Stimulated activated CD4-positive, alpha-beta T cell treated with anti-CD3 and anti-CD28 coated beads, Interleukin-15, amount 100 ng/mL, for 1 hour (primary cell): ENCODE measurements at places on chromosomes 5 and 9.
A peak's percentile ranks its signal among the peaks of the same experiment; 100 is the strongest.

GRCh38 chr9:86946201-86947145, 833 bp downstream of the GAS1 start:
- peak; percentile 39 for DNase-seq

DNA sequence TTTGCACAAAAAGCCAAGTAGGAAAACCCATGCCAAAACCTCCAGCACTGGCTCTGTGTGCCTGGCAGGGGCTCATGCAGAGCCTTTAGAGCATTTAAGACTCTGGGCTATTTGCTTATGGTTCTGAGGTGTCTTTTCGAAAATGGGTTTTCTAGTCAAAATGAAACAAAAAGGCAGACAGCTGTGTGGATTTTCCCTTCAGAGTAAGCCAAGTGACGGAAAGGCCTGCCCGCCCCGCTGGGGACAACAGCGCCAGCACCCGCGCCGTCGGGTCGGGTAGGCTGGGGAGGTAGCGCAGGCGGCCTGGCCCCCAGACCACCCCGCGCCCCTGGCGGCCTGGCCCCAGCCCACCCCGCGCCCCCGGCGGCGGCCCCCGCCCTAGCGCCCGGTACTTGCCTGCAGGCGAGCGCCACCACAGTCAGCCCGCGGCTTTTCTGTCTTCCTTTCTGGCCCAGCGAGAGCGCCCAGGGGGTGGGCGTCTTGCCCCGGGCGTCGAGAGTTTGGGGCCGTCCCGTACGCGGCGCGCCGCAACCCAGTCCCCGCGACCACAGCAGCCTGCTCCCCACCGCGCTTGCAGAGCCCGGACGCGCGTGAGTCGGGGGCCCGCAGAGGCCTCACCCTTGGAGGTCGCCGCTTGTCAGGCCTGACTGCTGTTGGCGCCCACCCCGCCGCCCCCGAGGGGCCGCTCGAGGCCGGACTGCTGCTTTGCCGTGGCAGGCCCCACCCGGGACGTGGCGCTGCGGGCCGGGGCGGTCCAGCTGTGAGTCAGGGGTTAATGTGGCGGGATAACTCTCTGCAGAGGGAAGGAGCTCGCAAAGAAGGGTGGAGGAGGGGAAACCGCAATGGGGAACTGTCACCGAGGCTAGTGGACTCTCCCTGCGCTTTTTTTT, at the start of gene TICAM2:
Gene TICAM2 (minus strand): TSS at position 779 of the 890 bp plus-strand sequence. CDS start 21,223 bp downstream, outside the sequence.
- DNase-seq = peak; percentile 19

DNA sequence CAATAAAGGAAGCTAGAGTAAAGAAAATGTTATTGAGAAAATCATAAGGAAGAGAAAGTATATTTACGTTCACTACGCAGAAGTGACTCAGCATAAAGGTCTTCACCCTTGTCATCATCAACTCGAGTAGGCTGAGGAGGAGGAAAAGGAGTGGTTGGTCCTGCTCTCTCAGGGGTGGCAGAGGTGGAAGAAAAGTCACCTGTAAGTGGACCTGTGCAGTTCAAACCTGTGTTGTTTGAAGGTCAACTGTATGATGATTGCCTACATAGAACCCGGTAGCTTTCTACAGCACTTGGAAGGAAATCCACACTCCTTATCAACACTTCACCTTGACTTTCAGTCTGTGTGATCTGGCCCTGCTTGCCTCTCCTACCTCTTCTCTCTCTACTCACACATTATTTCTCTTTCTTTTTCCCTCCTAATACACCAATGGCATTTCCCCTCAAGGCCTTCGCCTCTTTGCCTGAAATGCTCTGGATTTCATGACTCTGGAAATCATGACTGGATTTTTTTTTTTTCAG, 109.3 kb upstream of the CPEB4 start:
- DNase-seq = no peak

- no peak for DNase-seq
Measured at GRCh38 chr9:113593682-113594281, 130.3 kb downstream of the RGS3 start.

GRCh38 chr5:22390888-22391287, 462.3 kb downstream of the CDH12 start:
- DNase-seq = no peak

DNA sequence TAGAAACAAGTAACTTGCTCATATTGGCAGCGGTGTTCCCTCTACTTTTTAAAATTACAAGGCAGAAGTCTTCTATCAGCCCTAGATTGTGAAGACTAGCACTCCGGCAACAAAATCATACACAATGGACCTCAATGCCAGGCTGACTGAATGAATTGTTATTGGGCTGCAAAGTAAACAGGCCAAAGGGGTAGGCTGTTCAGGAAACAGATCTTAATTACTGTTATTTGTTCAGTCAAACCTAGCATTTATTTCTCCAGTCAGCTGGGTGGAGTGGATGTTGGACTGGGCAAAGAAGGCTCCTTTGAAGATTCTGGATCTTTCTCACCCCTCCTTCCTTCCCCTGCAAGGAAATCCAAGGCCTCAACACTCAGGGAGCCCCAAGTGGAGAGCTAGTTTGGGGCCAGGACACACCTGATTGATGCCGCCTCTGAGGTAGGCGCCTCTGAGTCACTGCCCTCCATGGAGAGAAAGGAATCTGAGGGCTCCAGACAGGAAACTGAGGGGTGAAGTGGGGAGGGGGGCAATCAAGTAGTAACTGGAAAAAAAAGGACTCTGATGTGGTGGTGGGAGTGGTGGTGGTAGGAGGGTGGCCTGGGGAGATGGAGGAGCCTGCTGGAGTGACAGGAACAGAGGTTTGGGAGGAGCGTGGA, 35.5 kb downstream of the SERINC5 start:
- no peak for DNase-seq

- no peak for DNase-seq
Measured at GRCh38 chr9:119416793-119417192, 47.6 kb upstream of the BRINP1 start.

- no peak for DNase-seq
Measured at GRCh38 chr9:123509646-123510045, 153.6 kb downstream of the CRB2 start.

GRCh38 chr9:7206221-7206758, 448.5 kb downstream of the KDM4C start:
- DNase-seq = no peak

DNA sequence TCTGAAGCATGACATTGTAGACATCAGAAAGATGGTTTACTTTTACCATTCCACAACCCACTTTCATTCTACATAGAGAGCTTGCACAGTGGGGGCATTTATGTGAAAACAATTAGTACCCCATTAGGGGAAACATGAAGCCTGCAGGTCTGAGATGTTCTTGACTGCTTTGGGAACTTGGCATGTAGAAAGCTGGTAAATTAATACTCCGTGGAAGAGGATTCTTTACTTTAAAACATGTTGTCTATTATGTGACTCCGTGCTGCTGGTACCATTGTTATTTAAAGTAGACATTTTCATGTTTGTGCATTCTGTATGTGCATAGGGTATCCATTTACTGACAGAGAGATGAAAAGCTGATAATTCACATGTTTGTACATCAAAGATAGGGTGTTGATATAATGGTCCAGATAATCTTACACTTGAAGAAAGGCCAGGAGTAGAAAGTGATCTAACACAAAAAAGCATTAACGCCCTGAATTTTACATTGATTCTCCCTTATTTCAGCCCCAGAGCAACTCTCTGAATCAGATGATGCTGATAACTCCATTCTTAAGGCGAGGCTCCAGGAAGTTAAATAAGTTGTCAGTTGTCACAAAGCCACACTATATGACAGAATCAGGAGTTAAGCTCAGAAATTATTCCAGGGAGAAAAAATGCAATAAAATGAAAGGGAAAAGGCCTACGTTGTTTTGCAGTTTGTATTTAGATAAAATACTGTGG, 50.1 kb upstream of the CD180 start:
- DNase-seq = no peak

GRCh38 chr5:14028938-14029584, 84.6 kb upstream of the DNAH5 start:
- no peak for DNase-seq

DNA sequence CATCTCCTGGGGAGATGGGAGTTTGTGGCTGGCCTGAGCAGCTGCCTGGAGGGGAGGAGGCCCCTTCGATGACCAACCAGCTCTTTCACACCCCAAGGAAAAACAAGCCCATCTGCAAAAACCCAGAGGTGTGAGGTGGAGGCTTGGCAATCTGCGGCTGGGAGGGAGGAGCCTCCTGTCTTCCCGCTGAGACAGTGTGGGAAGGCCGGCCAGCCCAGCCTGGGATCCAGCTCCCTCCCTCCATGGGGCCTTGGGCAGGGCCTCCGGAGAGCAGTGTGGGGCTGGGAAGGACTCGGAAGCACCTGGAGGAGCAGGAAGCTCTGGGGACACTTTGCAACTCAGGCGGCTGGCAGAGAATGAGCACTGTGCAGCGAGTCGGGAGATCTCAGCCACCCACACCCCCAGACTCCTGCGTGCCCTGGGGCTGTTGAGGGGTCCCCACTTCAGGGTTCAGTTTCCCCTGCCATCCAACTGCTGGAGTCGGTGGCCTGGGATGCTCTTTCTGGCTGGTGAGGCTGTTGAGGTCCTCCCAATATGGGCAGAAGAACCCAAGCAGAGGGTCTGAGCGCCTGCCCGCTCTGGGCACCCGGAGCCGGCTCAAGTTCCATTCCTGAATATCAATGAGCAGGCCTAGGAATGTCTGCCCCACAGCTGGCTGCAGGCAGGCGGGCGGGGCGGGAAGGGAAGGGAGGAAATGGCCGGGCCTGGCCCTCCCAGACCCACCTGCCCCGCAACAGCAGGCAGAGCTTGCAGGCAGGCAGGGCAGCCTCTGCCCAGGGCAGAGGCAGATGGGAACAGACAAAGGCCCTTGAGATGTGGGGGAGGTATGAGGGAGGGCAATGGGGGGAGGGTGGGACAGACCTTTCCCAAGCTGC, 101.1 kb downstream of the FGF18 start:
- DNase-seq = no peak

DNA sequence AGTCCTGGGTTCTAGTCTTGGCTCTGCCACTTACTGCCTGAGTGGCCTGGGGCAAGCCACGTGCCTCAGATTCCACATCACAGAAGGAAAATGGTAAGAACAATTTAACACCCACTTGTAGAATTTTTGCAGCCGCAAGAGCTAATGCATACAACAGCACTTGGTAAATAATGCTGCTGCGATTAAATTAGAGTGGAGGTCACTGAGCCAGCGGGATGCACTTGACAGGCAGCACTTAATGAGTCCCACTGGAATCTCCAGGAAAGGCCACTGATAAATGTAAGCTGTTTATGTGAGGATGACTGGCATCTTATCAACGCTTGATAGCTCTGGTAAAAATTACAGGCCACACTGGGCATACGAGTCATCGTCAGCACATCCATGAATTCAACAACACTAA, 59.4 kb upstream of the UBTD2 start:
- DNase-seq = no peak

DNA sequence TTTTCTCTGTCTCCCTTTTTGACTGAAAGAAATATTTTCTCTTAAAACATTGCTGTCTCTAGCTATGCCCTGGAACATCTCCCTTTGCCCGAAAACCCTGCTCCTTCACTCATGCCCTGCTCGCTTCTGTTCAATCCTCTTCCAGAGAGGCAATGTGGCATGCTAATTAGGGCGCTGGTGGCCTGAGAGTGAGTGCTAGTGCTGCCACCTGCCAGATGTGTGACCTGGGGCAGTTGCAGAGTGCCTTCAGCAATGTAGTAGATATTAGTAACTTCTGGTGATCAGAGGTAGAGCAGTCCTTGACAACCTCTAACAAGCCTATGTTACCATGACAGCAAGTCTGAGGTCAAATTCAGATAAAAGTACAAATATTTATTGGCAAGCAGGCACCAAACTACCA, 119.5 kb upstream of the OSMR start:
- DNase-seq = no peak

DNA sequence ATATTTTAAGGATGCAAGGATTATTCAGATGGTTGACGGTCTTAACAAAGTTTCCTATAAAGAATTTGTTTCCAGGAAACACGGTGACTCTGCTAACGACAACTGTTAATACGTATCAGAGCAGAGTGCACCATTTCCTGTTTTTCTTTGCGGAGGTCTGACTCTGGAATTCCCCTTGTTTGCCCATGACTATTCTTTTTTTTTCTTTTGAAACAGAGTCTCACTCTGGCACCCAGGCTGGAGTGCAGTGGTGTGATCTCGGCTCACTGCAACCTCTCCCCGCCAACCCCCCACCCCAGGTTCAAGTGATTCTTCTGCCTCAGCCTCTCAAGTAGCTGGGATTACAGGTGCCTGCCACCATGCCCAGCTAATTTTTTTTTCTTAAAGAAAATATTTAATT, 115.9 kb downstream of the CDC42SE2 start:
- DNase-seq = peak; percentile 46

GRCh38 chr5:14706615-14707021, 42.1 kb downstream of the OTULIN start:
- no peak for DNase-seq

GRCh38 chr5:17219006-17219422, 1.6 kb downstream of the BASP1 start:
- DNase-seq = no peak

DNA sequence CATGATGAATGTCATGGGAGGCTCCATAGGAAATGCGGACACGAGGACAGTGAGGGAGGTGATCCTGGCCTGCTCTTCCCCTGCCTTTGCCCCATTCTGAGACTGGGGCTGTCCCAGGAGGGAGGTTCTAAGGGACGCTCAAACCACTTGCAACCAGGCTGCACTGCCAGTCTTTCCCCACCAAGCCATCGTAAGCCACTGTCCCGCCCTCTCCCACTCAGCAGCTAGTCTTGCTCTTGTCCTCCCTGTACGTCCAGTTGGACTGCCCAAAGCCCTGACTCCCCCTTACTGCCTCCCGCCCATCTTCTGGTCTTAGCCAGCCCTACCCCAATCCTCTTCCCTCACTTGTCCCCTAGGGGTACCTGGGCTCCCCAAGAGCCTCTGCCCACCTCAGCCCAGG, 115.7 kb downstream of the FSTL4 start:
- no peak for DNase-seq
